Epithelial cell of umbilical artery (primary cell): ENCODE measurements at places on chromosomes 2 and 18. TPM values are rescaled to one million over a fixed set of nuclear protein-coding genes. Genes with fewer than 3 reads are reported as not detected.

Gene GAREM1
- 0.15 and 0.32 TPM in 2 replicates for total RNA-seq

Gene RTP5
- total RNA-seq, result not detected in 2 replicates

Gene TCF4
- total RNA-seq, result 194 and 235 TPM in 2 replicates

Gene TM4SF20
- total RNA-seq, result not detected in 2 replicates

Gene CNTNAP5
- total RNA-seq, result not detected in 2 replicates

Gene PRADC1
- 17.8 and 19.2 TPM in 2 replicates for total RNA-seq

Gene NCK2
- total RNA-seq, result 28.4 and 31.8 TPM in 2 replicates

Gene CAPN10
- 20.1 and 23.7 TPM in 2 replicates for total RNA-seq

Gene CERKL
- not detected in 2 replicates for total RNA-seq

Gene MARCHF4
- 3.2 and 6.2 TPM in 2 replicates for total RNA-seq

Gene LYG2
- not detected in 2 replicates for total RNA-seq

Gene YPEL5
- 65.0 and 87.7 TPM in 2 replicates for total RNA-seq

Gene RGPD4
- not detected in 2 replicates for total RNA-seq

Gene ADAM23
- 9.6 and 12.7 TPM in 2 replicates for total RNA-seq

Gene PLGLB2
- 0.32 and 3.0 TPM in 2 replicates for total RNA-seq

Gene GALNT5
- total RNA-seq, result under 0.01 and 0.30 TPM in 2 replicates
